WTC11 (cell line): ENCODE measurements at places on chromosomes 3 and 15. TPM values are rescaled to one million over a fixed set of nuclear protein-coding genes. Genes with fewer than 3 reads are reported as not detected.

GRCh38 chr15:77591968-77592613 is 40.6 kb downstream of the LINGO1 start:
- H3K27me3 ChIP-seq: no peaks in the 10 kb centered on the region; the same call in none of the 2 replicates
- H3K36me3 ChIP-seq: peaks cover 2% of the 10 kb centered on the region; the same call in 1 of the 2 replicates
- H3K4me1 ChIP-seq: peaks cover 8% of the 10 kb centered on the region
- no peak for DNase-seq
- no peak overlapping the region for H3K4me3 ChIP-seq

GHSR gene
- not detected in 3 replicates for total RNA-seq

GRCh38 chr3:32296251-32297204 is 58.0 kb downstream of the CMTM8 start:
- DNase-seq: peak; percentile 72
- no peak overlapping the region for H3K27ac ChIP-seq
- H3K4me3 ChIP-seq: no peak overlapping the region
- no peaks in the 10 kb centered on the region for H3K27me3 ChIP-seq
- no peaks in the 10 kb centered on the region for H3K36me3 ChIP-seq

CADPS gene
- 4.3 to 7.5 TPM (median 7.0 TPM) in 3 replicates for total RNA-seq

DNA sequence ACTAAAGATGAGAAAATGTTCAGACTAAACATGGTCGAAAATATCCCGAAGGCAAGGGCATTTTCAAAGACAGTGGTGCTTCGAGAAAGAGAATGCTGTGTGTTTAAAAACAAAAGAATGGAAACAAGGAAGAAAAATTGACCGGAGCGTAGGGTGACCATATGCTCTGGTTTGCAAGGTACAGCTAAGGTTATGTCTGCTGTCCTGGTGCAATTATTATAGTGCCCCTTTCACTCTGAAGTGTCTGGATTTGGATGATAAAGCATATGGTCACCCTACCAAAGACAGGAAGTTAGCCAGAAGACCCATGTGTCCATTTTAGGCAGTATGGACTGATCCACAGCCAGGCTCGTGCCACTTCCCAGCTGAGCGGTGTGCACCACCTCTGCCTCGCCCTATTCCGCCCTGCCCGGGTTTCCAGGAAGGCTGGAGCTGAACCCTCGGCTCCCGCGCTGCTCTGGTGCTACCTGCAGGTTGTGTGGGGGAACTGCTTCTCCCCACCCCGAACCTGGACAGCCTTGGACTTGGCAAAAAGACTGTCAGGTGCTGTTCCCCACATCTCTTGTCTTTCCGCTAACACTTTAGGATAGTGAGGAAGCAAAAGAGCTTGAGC is 25.2 kb downstream of the GOLGA6D start:
- peaks cover 20% of the 10 kb centered on the region for H3K27me3 ChIP-seq
- no peak overlapping the region for H3K4me3 ChIP-seq
- H3K4me1 ChIP-seq: 0 out of 2 replicates have a peak, but pooled peaks cover 4% of the 10 kb centered on the region
- peak; percentile 90 for DNase-seq
- H3K36me3 ChIP-seq: no peaks in the 10 kb centered on the region
- no peak overlapping the region for H3K27ac ChIP-seq

DNA sequence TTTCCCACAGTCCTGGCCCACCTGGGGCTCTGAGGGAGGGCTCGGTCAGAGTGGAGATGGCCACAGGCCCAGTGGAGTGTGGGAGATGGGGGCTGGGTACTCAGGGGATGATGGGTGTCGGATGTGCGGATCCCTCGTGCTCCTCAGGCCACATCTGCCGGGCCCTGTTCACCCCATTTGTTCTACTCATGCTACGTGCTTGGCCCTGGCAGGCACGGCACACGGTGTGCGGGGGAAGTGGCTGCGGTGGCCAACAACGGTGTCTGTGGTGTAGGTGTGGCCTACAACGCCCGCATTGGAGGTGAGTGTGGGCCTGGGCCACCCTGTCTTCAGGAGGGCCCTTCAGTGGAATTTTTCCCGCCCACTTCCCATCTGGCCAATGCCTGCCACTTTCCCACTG is 7.0 kb upstream of the FES start:
- peaks cover 32% of the 10 kb centered on the region; the same call in 1 of the 2 replicates for H3K36me3 ChIP-seq
- no peak for DNase-seq
- H3K4me3 ChIP-seq: no peak overlapping the region
- no peak overlapping the region for H3K27ac ChIP-seq
- no peaks in the 10 kb centered on the region for H3K27me3 ChIP-seq

- H3K4me3 ChIP-seq: no peak overlapping the region
- H3K27ac ChIP-seq: no peak overlapping the region
- peak; percentile 32 for DNase-seq
These were observed 42.3 kb upstream of the GALNT15 start for GRCh38 chr3:16132190-16132589.

DNA sequence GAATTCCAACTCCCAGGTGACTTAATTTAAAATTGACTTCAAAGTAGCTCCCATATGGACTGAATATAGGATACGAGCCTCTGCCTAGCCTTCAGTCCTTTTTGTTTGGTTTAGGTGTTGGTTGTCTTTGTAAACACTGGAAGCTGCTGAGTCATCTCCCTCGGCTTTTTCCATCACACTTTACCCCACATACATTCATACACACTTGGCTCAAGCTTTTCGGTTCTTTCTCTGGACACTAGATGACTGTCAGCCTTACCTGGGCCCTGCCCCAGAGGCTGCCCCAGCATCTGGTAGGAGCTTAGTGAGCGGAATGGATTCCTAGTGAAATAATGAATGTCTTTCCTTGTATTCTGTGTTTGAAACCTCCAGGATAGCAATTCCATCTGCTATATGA is 201.5 kb upstream of the IL12A start:
- peaks cover 42% of the 10 kb centered on the region for H3K4me1 ChIP-seq
- no peak for DNase-seq
- no peaks in the 10 kb centered on the region for H3K36me3 ChIP-seq
- H3K27me3 ChIP-seq: no peaks in the 10 kb centered on the region
- no peak overlapping the region for H3K27ac ChIP-seq

GRCh38 chr3:63979093-63979885 is 44.0 kb downstream of the PSMD6 start:
- peak overlapping the region; percentile 4; the same call in 1 of the 2 replicates for H3K27ac ChIP-seq
- no peak for DNase-seq
- H3K4me1 ChIP-seq: no peaks in the 10 kb centered on the region
- peaks cover 9% of the 10 kb centered on the region; the same call in 1 of the 2 replicates for H3K36me3 ChIP-seq
- H3K27me3 ChIP-seq: no peaks in the 10 kb centered on the region

- DNase-seq: no peak
- peaks cover 11% of the 10 kb centered on the region for H3K4me1 ChIP-seq
- no peak overlapping the region for H3K4me3 ChIP-seq
- H3K36me3 ChIP-seq: no peaks in the 10 kb centered on the region
- peaks cover 16% of the 10 kb centered on the region for H3K27me3 ChIP-seq
These were observed 36.9 kb upstream of the CTSH start for GRCh38 chr15:78981532-78982313.

FAM107A gene
- total RNA-seq: 0.31 to 0.76 TPM (median 0.55 TPM) in 3 replicates

GRCh38 chr3:49967291-49967690 is 27.3 kb downstream of the RBM6 start:
- H3K27me3 ChIP-seq: no peaks in the 10 kb centered on the region
- DNase-seq: no peak
- peak overlapping the region; percentile 24 for H3K27ac ChIP-seq
- peaks cover 25% of the 10 kb centered on the region for H3K36me3 ChIP-seq
- no peak overlapping the region for H3K4me3 ChIP-seq

DNA sequence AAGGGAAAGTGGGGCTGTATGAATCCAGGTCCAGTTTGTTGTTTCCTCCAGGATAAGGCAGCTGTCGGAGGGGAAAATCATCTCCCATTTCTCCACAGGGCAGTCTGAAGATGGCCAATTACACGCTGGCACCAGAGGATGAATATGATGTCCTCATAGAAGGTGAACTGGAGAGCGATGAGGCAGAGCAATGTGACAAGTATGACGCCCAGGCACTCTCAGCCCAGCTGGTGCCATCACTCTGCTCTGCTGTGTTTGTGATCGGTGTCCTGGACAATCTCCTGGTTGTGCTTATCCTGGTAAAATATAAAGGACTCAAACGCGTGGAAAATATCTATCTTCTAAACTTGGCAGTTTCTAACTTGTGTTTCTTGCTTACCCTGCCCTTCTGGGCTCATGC is 911 bp downstream of the CCRL2 start:
- no peak overlapping the region for H3K4me3 ChIP-seq
- no peak overlapping the region for H3K27ac ChIP-seq
- H3K27me3 ChIP-seq: no peaks in the 10 kb centered on the region
- no peak for DNase-seq

DNA sequence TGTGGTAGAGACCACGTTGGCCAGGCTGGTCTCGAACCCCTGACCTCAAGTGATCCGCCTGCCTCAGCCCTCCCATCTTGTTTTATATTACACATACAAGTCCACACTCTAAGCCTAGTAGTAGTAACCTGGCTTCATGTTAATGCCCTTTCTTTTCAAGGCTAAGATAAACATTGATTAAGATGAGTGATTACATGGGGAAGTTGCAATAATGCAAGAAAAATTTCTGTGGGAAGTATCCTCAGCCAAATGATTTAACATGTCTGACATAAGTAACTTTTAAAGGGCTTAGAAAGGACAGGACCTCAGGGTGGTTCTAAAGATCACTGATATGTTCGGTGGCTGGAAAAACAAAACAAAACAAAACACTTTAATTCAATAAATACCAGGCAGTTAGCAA is 72.1 kb downstream of the SFMBT1 start:
- H3K27ac ChIP-seq: 0 out of 2 replicates have a peak overlapping the region, but pooled peaks have one; percentile 2
- DNase-seq: no peak
- no peaks in the 10 kb centered on the region for H3K36me3 ChIP-seq
- no peaks in the 10 kb centered on the region for H3K27me3 ChIP-seq
- no peaks in the 10 kb centered on the region for H3K4me1 ChIP-seq

GRCh38 chr15:29668120-29668602 is 154.1 kb downstream of the TJP1 start:
- H3K27ac ChIP-seq: no peak overlapping the region
- peak; percentile 83 for DNase-seq
- H3K4me3 ChIP-seq: no peak overlapping the region
- 0 out of 2 replicates have a peak, but pooled peaks cover 2% of the 10 kb centered on the region for H3K27me3 ChIP-seq
- peaks cover 19% of the 10 kb centered on the region for H3K4me1 ChIP-seq
- no peaks in the 10 kb centered on the region for H3K36me3 ChIP-seq

DNA sequence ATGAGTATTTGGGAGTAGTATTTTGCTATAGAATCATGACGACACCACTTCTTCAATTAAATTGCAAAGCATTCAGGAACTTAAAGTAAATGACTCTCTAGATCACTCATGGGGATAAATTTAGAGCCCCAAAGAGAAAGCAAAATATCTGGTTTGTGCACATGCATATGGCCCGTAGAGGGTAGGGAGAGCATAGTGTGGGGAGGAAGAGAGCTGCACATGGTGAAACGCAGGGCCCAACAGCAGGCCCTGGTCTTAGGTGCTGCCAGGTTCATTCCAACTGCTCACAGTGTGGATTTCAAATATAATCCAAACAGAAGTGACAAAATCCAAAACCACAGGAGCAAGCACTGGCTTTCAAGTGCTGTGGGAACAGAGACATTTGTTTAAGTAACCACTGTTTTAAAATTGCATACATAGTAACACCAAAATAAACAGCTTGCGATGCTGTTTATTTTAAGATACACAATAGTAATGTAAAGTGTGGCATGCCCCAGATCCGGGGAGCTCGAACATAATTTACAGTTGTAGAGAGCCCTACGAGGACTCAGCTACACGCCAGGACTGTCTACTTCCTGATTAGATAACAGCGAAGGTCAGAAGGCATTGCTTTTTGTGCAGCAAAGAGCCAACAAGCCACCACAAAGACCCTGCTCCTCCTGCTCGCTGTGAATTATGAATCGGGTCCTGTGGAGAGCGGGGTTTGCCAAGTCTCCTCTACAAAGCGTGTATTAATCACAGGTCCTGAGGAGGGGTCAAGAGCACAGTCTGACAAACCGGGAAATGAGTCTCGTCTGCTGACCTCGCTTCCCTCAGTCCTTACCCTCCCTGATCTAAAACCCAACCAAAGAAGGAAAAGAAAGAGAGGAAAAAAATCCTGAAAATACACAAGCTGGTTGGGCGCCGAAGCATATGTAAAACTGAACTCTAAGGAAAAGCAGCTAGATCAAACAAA is 80.6 kb downstream of the MEIS2 start:
- H3K36me3 ChIP-seq: peaks cover 4% of the 10 kb centered on the region; the same call in 1 of the 2 replicates
- no peak overlapping the region for H3K4me3 ChIP-seq
- H3K27ac ChIP-seq: no peak overlapping the region
- no peaks in the 10 kb centered on the region; the same call in 1 of the 2 replicates for H3K27me3 ChIP-seq
- DNase-seq: no peak

DNA sequence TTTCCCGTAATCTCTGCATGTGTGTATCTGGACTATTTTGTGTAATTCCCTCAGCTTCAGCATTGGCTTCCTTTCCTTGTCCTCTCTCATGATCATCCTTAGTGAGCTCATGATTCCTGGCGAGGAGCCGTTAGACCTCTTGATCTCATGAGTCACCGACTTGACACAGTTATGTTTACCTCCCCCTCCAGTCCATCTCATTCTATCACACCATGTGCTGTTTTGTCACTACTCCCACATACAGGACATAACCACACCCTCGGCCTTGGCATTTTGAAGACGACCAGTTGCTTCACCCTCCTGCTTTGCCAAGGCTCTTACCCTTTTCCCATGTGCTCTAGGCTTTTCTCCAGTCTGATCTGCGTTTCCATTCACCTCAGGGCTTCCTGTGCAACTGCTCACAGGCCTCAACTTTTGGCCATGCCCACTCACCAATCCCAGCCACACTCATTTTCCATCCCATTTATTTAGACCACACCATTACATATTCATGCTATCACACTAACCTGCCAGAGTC is 41.5 kb downstream of the CP start:
- no peak for DNase-seq
- H3K27me3 ChIP-seq: no peaks in the 10 kb centered on the region
- H3K27ac ChIP-seq: no peak overlapping the region
- peaks cover 7% of the 10 kb centered on the region for H3K4me1 ChIP-seq
- peaks cover 34% of the 10 kb centered on the region for H3K36me3 ChIP-seq
- H3K4me3 ChIP-seq: no peak overlapping the region

- H3K4me1 ChIP-seq: peaks cover 2% of the 10 kb centered on the region; the same call in 1 of the 2 replicates
- no peaks in the 10 kb centered on the region for H3K36me3 ChIP-seq
- H3K27me3 ChIP-seq: no peaks in the 10 kb centered on the region
- H3K27ac ChIP-seq: no peak overlapping the region
These were observed 25.7 kb downstream of the LIPC start for GRCh38 chr15:58457466-58457965.

PLA1A gene
- total RNA-seq: 0.11 TPM in 1 of 3 replicates, not detected in the others

LSMEM2 gene
- 0.41 to 0.60 TPM (median 0.57 TPM) in 3 replicates for total RNA-seq

DNA sequence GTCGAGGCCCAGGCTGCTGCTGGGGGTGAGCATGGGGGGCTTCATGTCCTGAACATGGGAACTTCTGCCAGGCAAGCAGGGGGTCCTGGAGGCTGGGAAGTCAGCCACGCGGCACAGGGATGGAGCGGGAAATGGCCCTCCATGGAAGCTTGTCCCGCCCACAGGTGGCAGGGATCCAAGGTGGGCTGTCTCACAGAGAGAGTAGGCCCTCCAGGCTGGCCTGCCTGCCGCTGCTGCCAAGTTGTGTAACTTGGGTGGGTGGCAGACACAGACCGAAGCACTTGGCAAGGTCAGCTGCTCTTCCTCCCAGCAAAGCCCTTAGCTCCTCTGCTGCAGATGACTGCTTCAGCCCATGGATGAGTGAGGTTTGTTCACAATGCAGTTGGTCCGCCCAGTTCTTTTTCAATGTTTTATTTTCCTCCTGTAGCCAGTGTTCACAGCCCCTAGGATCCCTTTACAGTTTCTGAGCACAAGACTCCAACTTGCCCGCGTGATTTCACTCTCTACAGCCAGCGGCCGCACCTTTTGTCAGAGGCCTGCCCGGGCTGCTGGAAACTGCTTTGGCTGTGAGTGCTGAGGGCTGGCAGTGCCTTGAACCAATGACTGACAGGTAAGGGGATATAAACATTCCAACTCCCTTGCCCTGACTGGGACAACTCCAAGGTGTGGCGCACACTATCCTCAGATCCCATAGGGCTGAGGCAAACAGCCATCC is 26.7 kb downstream of the HCN4 start:
- DNase-seq: no peak
- no peaks in the 10 kb centered on the region for H3K27me3 ChIP-seq
- H3K4me3 ChIP-seq: no peak overlapping the region
- peaks cover 14% of the 10 kb centered on the region for H3K36me3 ChIP-seq
- no peak overlapping the region for H3K27ac ChIP-seq

CTXN2 gene
- total RNA-seq: 0.07 to 0.16 TPM (median 0.07 TPM) in 3 replicates

TMEM212 gene
- total RNA-seq: not detected in 3 replicates
